Vagina (tissue), 2 donors: ENCODE measurements at places on chromosomes 11 and 22. TPM values are rescaled to one million over a fixed set of nuclear protein-coding genes. Genes with fewer than 3 reads are reported as not detected.

MMP8 gene
- total RNA-seq: not detected

GRM5 gene
- not detected for total RNA-seq

- DNase-seq: no peak
These were observed 9.3 kb downstream of the TMEM132A start for GRCh38 chr11:60933416-60934123.

DNA sequence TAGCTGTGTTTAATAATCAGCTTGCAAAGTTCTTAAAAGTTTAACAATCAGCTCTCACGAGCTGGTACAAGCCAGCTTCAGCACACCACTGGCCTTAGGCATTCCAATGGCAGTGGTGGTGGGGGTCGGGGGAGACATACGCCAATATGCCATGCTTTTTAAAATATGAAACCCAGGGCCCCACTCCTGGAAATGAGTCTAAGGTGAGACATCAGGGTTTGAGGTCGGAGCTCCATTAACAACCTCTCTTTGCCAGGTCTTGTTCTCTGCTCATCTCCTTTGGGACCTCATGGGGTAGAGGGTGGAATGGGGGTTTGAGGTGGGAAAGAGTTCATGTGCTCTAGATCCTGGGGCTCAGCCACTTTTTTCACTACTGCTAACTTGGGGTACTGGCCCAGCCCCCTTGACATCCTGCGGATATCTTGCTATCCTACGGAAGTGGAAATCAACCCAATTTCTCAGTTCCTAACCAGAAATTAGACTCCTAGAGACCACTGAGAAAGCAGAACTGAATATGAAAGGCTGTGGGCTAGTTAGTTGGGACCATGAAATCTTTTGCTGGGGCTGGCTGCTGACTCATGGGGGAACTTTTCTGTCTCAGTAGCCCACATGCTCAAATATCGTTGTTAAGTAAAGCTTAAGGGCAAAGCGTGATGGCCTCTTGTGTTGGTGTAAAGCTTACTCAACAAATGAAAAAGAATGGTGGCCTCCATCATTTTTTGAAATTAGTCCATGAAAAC, 90.1 kb downstream of the PDHX start:
- DNase-seq: no peak

- DNase-seq: no peak
These were observed 124.3 kb downstream of the C11orf58 start for GRCh38 chr11:16862726-16863125.

- no peak for DNase-seq
These were observed 33.1 kb upstream of the TSPAN18 start for GRCh38 chr11:44693654-44694119.
